ENCODE measurements at places on chromosomes 2 and 18.

DNA sequence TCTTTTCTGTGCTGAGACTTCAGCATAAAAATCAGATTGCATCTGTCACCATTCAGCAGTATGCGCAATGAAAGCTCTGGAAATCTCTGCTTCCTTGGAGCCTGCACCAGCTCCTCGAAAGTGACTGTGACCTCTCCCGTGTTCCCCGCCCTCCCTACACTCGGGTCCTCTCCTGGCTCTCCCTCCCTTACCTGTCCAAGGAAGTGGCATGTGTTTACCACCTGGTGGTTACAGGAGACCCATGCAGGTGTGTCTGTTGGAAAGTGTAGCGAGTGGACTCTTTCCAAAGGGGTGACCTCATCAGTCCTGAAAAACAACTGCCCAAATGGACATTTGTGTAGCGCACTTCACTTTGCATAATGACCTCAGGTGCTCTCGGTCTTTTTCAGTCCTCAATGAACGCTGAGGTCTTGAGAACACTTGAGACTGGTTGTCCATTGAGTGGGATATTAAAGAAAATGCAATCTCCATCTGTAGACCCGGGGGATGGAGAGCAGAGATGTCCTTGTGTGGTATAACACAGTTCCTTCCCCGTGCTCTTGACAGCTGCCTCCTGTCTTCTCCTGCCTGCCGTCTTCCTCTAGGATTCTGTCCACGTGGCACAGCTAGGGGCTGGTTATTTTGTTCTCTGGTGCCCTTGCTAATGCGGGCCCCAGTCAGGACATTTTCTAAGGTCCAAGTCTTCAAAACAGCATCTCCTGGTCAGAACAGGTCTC lies 133.2 kb downstream of the ACKR3 start:
- no peak for DNase-seq

DNA sequence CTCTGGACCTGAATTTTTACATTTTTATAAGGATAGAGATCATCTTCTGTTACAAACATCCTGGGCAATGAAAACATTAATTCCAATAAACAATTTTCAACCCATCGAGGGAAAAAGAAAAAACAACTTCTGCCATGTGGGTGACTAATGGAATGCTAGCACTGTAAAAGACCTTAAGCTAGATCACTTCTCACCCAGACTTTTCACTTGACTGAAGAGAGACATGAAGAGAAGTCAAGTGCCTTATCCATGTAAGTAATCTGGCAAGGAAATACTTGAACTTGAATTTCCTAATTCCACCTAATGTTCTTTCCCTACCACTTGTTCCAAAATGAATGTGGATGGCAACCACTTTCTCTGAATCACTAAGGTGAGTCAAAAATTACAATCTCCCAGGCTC lies 98.3 kb upstream of the ACVR1C start:
- no peak for DNase-seq

DNA sequence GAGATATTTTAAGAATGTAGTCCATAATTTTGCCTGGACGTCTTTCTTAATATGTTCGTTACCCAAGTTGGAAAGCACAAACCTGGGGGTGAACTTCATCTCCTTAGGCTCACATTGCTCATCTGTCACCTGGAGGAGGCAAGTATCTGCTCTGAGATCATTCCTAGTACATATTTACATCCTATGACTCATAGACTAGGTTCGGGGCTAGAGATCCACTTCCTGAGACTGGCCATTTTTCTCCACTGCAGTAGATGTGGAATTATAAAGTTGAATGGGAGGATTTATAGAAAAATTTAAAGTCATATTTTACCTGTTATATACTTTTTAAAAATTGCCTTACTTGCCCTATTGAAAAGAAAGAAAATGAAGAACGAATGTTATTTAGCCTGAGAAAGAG lies 77.5 kb upstream of the PROKR1 start:
- no peak for DNase-seq

- no peak for DNase-seq
Observed at GRCh38 chr2:40448476-40449079, 3.3 kb downstream of the SLC8A1 start.

DNA sequence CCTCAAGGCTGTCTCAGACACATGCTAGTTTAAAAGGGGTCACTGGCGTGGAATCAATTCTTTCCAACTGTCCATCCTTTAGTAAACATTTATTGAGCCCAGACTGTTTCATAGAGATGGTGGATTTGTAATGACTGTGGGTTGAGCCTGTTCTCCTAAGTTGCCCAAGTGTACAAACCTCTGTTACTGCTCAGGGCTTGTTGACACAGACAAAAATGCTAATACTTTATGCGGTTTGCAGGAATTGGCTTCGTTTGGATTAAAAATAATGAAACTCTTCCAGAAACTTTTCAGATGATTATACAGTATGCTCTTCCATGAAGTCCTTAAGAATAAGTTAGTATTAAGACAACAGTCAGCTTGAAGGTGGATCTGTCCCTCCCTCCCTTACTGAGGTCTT lies 83.6 kb upstream of the MGAT5 start:
- no peak for DNase-seq

DNA sequence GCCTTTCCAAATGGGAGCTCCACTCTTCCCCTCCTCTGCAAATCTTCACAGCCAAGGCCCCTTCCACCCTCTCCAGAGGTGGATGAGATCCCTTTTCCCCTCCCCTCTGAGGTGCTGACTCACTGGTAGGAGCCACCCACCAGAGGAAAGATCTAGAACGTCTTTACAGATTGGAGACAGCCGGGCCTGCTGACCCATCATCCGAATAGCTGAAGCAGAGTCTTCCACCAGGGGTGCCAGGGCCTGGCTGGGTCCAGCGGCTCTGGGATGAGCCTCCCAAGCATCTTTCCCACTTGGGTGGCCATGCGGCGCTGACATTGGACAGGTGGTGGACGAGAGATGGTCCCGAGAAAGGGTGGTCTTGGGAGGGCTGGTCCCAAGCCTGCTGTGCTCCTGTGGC lies 9.0 kb downstream of the ERFE start:
- DNase-seq: no peak
